Brain microvascular endothelial cell (primary cell): ENCODE measurements at places on chromosomes 1 and 21.

GRCh38 chr1:1398677-1399186, 403 bp downstream of the CCNL2 start:
- DNase-seq: no peak

- peak; percentile 74 for DNase-seq
Observed at GRCh38 chr1:36650200-36651065, 167.7 kb upstream of the CSF3R start.

- DNase-seq: no peak
Observed at GRCh38 chr1:159144571-159144970, 26.8 kb upstream of the CADM3 start.

DNA sequence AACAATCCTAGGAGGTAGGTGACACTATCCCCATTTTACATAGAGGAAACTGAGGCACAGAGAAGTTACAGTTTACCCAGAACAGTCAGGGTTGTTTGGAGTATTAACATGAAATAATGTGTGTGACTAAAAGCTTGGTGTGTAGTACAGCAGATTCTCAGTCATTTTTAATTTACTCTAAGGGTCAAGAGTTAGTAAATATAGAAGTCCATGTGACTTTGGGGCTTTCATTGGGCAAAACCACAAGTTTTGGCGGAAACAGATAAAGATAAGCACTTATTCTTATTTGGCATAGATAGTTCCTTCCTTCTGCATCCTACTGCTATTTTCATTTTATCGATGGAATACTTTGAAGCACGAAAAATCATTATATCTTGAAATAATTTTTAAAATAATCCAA, 128.5 kb downstream of the DNM3 start:
- DNase-seq: no peak

GRCh38 chr1:89719502-89720306, 86.8 kb downstream of the LRRC8C start:
- no peak for DNase-seq

DNA sequence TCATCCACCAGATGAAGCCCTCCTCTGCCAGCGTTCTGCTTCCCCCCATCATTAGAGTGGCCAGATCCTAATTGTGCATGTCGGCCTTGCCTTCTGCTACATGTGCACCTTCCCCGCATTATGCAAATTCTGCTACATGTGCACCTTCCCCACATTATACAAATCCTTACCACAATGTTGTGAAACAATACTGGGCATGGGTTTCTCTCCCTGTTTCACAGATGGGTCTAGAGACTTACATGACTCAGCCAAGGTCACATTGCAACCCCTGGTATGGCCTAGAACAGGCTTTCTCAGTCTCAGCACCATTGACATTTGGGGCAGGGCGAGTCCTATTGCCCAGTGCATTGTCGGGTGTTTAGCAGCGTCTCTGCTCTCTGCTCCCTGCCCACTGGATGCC, 1.0 kb upstream of the CELA2A start:
- DNase-seq: no peak
